ENCODE measurements at places on chromosomes 13 and 19. TPM values are rescaled to one million over a fixed set of nuclear protein-coding genes. Genes with fewer than 3 reads are reported as not detected.
A peak's percentile ranks its signal among the peaks of the same experiment; 100 is the strongest.

- DNase-seq: no peak
Observed at GRCh38 chr19:39316627-39317321, 3.9 kb downstream of the LRFN1 start.

- peak; percentile 83 for DNase-seq
Observed at GRCh38 chr13:98507282-98507797, 69.6 kb downstream of the STK24 start.

GRCh38 chr19:38172001-38172400, 52.0 kb downstream of the DPF1 start:
- no peak for DNase-seq

GRCh38 chr19:22532388-22533300, 101.5 kb upstream of the ZNF492 start:
- DNase-seq: peak; percentile 97

GRCh38 chr13:106523576-106523975, 11.9 kb downstream of the EFNB2 start:
- DNase-seq: no peak

GRCh38 chr13:99393791-99394735, 86.9 kb upstream of the GPR183 start:
- DNase-seq: no peak

CALR3 gene
- total RNA-seq: not detected

AMH gene
- 0.99 TPM for total RNA-seq

GRCh38 chr19:29667387-29667783, 2.1 kb downstream of the PLEKHF1 start:
- DNase-seq: peak; percentile 59

RDH8 gene
- total RNA-seq: not detected

DNA sequence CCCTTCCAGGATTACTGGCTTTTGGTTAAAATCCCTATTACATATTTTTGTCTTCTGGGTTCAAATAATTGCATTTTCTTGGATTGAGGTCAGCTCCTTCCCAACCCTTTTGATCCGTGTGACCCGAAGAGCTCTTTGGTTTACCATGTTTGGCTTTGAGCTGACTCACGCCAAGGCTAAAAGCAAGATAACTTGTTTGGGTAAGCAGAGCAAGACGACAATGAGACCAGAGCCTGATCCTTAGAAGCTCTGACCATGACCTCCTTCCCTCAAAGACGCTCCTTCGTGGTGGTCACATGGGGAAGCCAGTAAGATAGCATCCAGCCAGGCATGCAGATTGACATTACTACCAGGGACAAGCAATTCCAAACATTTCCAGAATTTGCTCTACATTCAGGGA, 153.8 kb downstream of the DCT start:
- DNase-seq: no peak

DNA sequence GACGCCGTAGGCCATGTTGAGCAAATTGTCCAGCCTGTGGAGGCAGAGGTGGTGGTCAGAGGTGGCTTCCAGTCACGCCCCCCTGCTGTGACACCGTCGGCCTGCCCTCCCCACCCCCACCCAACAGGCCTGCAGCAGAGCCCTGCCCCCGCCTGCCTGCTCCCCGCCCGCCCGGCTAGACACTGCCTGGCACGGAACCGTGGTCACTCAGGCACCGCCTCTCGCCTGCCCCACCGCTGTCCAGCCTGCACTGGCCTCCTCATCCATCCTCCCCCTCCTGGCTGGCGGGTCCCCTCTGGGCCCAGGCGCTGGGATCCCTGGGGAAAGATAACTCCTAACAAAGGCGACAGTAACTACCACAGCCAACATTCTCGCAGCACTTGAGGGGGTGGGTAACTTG, 21.7 kb downstream of the PRKCSH start:
- DNase-seq: no peak

GRCh38 chr13:33377411-33377810, 91.9 kb upstream of the STARD13 start:
- no peak for DNase-seq

STOML3 gene
- not detected for total RNA-seq

DNA sequence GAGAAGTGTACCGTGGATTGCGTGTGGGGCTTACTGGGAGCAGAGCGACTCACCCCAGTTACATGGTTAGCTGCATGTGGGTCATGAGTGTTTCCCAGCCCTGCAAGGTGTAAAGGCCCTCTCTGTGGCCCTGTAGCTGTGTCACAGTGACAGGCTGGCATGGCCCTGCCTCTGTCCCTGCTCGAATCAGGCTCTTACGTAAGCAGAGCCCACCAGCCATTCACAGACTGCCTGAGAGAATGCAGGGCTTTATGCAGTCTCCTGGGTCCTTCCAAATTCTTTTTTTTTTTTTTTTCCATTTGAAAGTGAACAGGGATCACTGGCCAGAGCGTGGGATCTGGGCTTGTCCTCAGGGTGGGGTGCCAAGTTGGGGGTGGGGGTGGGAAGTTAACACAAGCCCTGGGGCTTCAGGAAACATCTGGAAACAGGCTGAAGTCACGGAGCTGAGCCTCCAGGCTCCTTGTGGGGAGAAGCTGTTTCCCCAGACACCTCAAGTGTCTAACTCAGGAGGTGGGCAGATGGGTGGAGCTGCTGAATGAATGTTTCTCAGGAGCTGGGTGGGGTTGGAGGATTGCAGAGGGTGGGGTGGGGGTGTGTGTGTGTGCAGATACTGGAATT, 13.4 kb downstream of the TECR start:
- no peak for DNase-seq

ZNF536 gene
- 3.8 TPM for total RNA-seq

GRCh38 chr19:57947088-57947418, 453 bp downstream of the ZNF256 start:
- DNase-seq: no peak

PRR20D gene
- not detected for total RNA-seq

DNA sequence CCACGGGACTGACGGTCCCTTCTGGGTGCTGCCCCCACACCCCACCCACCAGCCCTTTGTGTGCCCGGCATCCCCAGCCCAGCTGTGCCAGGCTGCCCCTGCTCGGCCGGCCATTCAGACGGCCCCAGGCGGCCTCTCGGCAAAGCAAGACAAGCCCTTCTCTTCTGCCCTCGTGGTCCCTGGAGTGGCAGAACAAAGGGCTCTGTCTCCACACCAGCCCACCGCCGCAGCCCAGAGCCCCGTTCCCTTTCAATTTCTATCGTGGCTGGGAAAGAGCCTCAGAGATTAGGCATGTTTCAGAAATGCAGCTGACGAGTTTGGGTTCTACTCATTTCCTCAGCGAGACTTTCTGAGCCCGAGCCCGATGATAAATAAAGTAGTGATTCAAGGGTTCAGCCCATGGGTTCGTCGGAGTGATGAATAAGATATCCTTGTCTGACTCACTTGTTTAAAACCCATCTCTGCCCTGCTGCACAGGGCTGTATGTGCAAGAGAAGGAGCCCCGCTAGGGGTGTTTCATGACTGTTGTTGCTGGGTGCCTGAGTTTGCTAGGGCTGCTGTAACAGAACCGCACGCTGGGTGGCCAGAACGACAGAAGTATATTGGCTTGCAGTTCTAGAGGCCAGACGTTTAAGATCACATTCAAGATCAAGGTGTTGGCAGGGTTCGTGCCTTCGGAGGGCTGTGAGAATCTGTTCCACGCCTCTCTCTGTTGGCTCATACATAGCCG, 4.3 kb downstream of the MYO9B start:
- DNase-seq: peak; percentile 96

FAM174C gene
- total RNA-seq: 29.6 TPM

OR7A5 gene
- total RNA-seq: not detected

CLEC17A gene
- not detected for total RNA-seq

- no peak for DNase-seq
Observed at GRCh38 chr13:45886466-45886865, 34.9 kb upstream of the SIAH3 start.

DNA sequence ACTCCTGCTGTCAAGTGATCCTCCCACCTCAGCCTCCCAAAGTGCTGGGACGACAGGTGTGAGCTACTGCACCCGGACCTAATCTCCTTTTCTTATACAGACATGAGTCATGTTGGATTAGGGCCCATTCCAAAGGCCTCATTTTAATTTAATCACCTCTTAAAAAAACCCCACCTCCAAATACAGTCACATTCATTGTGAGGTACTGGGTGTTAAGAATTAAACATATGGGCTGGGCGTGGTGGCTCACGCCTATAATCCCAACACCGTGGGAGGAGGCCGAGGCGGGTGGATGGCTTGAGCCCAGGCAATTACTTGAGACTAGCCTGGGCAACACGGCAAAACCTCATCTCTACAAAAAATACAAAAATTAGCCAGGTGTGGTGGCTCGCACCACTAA, 46.6 kb downstream of the PIN1 start:
- DNase-seq: no peak

DNA sequence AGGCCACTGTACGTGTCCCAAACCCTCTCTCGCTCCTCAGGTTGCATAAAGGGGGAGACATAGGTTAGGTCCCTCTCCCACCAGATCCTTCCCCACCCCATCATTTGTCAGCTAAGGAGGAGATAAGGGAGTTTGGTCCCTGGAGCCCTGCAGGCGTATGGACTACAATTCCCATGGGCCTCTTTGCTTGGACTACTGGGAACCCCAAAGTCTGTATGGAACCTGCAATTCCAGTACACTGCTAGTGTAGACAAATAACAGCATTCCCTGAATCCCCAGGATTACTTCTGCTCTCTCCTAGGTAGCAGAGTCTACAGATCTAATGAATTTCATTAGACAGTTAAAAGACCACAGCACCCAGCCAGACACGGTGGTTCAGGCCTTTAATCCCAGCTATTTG, 16.0 kb upstream of the HSD17B14 start:
- no peak for DNase-seq

- no peak for DNase-seq
Observed at GRCh38 chr19:56841193-56841543, 642 bp upstream of the PEG3 start.

UNC13A gene
- total RNA-seq: 0.83 TPM

All from sigmoid colon (tissue), 7 donors.